Adipocyte (in vitro differentiated cells): ENCODE measurements at places on chromosomes 1 and 21.

DNA sequence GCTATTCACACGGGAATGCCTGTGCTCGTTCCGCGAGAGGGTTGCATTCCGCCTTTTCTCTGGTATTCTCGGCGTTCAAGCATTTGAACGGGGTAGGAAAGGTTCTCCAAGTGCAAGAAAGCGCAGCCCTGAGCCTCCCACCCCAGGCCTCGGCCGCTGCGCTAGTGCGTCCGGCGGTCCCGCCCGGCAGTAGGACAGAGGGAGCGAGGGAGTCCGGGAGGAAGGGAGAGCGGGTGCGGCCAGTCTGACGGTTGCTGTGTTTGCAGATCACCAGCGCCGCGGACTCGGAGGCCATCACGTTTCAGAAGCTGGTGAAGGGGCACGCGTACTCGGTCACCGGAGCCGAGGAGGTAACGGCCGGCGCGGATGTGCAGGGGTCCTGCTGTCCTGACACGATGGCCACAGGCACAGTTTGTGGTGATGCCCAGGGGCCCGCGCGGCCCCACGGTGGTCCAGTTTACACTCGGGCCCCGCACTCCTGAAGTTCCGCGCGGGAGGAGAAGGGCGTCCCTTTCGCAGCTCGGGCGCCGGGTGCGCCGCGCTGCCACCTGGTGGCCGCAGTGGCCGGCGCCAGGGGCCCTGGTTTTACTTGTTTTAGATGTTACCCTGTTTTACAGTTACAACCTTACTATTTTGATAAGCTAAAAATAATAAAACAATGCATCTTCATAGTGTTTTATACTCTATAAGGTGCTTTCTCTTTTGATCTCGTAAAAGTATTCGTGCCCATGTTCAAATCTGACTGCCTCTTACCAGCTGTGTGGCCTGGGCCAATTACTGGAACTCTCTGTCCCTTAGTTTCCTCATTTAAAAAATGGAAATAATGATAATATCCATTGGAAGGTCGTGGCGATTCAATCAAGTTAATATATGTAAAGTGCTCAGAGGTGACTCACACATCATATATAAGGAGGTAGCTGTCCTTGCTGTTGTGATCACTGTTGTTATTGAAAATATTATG lies 36.7 kb downstream of the CAPN2 start:
- DNase-seq, result peak; percentile 84

DNA sequence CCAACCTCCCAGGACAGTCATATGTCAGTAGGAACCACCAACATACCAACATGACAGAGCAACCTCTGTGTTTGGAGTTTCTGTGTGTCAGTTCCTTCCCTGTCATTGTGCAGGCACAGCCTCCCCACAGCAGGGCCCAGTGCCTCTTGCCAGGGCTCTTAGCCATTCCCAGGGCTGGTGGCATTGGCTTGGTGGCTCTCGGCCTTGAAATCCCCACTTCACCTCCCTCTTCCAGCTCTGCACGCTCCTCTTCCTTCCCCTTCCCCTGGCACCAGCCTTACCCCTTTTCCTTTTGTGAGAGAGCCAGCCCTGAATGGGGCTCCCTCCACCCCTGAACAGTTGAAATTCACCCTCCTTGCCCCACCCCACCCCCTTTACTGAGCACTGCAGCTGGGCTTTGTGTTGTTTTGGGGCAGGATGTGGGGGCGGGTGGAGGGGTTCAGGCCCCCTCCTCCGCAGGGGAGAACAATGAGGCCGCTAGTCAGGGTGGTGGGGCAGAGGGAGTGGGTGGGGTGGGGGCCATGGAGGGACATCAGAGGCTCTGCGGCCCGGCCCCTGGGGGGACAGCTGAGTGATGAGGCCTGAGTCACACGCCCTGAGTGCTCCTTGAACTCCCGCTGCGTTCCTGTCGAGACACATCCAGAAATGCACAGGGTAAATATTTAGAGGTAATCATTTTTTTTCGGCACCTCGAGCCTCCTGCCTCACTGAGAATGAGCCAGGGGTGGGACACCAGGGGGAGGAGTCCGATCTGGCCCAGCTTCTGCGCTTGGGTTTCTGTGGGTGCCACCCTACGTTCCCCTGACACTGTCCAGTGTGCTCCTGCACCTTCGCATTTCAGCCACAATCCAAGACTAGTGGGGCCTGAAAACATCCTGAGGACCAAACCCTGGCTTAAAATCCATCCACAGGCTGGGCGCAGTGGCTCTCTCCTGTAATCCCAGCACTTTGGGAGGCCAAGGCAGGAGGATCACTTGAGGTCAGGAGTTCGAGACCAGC lies 28.6 kb downstream of the LGR6 start:
- DNase-seq, result no peak

GRCh38 chr1:26281971-26282370 lies 2.1 kb downstream of the SH3BGRL3 start:
- DNase-seq, result peak; percentile 64

DNA sequence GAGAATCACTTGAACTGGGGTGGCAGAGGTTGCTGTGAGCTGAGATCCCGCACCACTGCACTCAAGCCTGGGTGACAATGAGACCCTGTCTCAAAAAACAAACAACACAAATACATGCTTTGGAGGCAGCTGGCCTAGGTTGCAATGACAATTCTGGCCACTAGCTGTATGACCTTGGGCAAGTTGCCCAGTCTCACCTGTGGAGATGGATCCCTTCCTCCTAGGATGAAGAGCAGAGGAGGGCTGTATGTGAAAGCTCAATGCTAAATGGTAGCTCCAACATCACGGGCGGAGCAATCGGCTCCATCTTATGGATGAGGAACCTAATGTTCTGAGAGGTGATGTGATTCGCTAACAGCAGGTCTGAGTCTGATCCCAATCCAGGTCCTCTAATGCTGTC lies 20.6 kb downstream of the ADORA1 start:
- no peak for DNase-seq

- no peak for DNase-seq
These were observed 113.6 kb upstream of the TIAM1 start for GRCh38 chr21:31457675-31458074.

- DNase-seq, result peak; percentile 49
These were observed 11.7 kb upstream of the EPHA2 start for GRCh38 chr1:16167331-16168143.

GRCh38 chr1:115067161-115067859 lies 22.0 kb downstream of the TSPAN2 start:
- DNase-seq, result peak; percentile 64

GRCh38 chr21:31110430-31110829 lies 72.2 kb upstream of the KRTAP19-8 start:
- no peak for DNase-seq

GRCh38 chr1:155177918-155178281 lies 4.3 kb downstream of the TRIM46 start:
- DNase-seq, result no peak

DNA sequence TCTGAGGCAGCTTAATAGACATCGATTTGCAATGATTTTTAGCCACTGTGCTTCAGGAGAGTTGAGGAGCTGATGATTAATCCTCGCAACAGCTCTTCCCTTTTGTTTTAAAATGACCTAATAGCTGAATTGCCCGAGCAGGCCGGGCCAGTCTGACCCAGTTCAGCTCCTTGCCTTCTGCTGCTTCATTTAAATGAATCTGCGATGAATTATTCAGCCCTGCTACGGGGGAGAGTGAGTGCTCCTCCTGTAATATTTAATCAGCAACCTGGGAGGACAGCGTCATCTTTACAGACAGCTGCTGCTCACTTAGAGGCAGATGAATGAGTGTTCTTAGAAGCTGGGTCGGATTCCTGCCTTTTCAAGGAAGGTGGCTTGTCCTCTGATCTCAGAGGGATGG lies 325.1 kb downstream of the CAMTA1 start:
- no peak for DNase-seq

GRCh38 chr1:30853350-30853749 lies 55.2 kb downstream of the SDC3 start:
- peak; percentile 27 for DNase-seq

- DNase-seq, result no peak
These were observed 21.9 kb upstream of the ID3 start for GRCh38 chr1:23581219-23581618.

- DNase-seq, result no peak
These were observed 161.1 kb downstream of the ZBTB18 start for GRCh38 chr1:244212219-244212618.

DNA sequence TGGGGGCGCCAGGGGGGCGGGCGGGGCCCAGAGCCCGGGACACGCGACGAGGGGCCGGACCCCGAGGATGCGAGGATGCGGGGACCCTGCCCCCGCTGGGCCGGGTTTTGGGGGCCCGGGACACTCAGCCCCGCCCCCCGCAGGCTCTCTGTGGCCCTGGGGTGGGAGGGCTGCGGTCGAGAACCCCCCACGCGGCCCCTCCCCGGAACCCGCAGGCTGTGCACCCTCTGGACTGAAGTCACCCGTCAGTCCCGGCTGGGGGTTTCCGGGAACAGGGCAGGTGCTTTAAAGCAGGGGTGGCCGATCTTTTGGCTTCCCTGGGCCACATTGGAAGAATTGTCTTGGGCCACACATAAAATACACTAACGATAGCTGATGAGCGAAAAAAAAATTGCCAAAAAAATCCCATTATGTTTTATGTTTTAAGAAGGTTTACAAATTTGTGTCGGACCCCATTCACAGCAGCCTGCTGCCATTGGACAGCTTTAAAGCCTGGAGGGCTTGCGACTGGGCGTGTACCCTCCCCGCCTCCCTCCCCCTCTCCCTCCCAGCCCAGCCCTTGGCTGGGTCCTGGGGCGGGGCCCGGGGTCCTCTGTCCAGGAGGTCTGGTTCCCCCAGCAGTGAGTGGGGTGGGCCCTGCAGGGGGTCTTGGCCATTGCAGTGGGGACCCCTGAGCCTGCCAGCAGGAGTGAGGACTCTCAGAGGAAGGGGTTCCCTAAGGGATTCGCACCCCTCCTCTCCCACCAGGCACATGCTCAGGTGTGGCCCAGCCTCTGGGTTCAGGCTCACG lies 21.6 kb upstream of the C1orf159 start:
- no peak for DNase-seq

DNA sequence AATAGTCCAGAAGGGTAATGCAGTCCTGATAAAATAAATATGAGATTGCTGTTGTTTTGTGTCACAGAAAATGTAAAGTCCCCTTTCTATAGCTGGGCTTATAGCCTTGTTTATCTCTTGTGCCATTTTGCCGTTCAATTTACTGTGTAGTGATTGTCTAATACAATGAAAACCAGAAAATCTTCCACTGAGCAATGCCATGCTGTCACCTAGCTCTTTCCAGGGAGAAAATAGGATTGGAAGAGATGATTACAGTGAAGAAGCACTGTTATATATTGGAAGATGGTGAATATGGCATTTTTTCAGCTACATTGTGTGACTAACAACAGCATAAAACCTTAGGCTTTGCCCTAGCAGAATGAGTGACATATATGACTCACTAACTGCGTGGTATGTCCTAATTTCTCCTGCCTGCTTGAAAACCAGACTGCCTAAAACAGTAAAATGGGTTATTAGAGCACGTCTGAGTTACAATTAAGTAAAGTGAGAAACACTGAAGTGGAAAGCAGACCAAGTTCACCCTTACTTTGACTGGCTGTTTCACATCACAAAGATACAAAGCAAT lies 332.4 kb upstream of the ZP4 start:
- DNase-seq, result peak; percentile 63

DNA sequence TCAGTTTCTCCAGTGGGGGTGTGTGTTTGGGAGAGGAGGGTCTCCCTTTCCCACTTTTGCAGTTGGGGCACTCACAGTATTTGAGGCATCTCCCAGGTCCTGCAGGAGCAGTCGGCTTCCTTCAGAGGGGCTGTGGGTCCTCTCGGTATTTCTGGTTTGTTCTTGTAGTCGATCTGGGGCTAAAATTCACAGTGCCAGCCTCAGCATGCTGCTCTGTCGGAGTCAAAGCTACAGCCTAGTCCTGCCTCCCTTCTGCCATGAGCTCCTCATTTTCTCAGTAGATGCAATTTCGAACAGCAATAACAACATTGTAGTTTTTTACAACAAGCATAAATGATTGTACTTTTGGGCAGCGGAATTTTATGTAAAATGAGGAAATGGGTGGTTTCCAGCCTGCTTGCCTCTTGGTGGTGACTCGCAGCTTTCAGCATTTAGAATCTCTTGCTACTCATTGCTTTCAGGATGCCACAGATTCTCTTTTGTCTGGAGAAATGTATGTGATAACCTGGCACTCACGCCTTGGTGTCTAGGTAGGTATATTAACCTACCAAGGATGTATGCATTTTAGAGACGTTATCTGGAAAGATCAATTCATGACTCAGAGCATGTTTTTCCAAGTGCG lies 82.4 kb upstream of the C21orf91 start:
- peak; percentile 20 for DNase-seq

DNA sequence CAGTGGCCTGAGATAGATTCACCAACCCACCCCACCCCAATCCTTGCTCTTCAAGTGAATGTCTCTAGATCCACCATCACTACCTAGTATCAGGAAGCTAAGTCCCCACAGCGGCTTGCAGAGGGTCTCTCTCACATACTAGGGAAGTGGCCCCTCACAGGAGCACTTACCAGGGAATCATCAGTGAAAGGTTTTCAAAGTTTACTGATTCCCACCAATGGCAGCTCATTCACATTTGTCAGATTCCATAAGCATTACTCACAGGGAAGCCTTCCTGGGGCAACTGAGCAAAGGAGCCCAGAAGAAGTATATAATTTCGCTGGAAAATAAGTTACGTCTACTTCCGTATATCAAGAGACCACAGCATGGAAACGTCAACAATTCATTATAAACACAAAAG lies 120.8 kb downstream of the GREM2 start:
- DNase-seq, result peak; percentile 39

DNA sequence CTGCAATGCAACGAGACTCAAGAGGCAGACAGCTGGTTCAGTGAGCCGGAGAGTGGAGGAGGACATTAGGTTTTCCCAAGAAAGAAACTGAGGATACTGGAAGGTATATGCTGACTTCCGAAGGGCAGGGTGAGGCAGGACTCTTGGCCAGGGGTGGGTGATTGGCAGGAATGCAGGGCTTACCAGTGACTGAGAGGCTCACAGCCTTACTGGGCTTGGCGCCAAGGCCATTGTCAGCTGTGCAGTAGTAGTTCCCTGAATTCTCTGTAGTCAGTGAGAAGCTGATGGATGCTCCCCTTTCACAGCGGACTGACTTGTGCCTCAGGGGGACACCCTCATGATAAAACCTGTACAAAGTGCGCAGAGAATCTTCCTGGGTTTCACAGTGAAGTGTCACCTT lies 9.6 kb downstream of the FCRL5 start:
- no peak for DNase-seq

DNA sequence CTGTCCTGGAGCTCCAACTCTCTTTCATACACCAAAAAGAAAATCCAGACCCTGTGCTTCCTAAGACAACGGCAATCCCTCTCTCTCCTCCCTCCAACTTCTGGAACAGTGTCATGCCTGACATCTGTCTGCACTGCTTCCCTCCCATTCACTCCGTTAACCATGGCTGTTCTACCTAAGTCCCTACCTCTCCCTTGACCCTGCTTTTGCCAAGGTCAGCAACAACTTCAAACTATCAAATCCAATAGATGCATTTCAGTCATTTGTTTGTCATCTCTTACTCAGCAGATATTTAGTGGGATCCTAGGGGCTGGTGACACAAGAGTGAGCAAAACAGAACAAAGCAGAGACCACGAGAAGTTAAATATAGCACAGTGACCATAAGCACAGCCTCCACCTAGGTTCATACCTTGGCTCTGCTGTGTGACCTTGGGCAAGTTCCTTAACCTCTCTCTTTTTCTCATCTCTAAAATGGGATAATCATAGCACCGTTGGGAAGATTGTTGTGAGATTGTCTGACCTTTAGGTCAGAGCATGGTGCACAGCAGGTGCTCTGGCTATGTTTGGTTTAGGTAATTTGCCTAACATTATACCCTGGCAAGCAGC lies 88.9 kb downstream of the TMEM53 start:
- no peak for DNase-seq
